CD4-positive, alpha-beta T cell treated with Interleukin-1 beta for 1 hour (primary cell): ENCODE measurements at places on chromosomes 1 and 21.

- no peak for DNase-seq
Measured at GRCh38 chr1:112583366-112583765, 35.6 kb downstream of the ST7L start.

- no peak for DNase-seq
Measured at GRCh38 chr1:32966900-32967299, 2.3 kb upstream of the RNF19B start.

GRCh38 chr1:236659792-236660587 lies 26.3 kb upstream of the ACTN2 start:
- no peak for DNase-seq

GRCh38 chr1:204126956-204127355 lies 24.9 kb downstream of the ETNK2 start:
- no peak for DNase-seq

GRCh38 chr1:42723511-42723910 lies 16.5 kb downstream of the CLDN19 start:
- DNase-seq, result no peak

DNA sequence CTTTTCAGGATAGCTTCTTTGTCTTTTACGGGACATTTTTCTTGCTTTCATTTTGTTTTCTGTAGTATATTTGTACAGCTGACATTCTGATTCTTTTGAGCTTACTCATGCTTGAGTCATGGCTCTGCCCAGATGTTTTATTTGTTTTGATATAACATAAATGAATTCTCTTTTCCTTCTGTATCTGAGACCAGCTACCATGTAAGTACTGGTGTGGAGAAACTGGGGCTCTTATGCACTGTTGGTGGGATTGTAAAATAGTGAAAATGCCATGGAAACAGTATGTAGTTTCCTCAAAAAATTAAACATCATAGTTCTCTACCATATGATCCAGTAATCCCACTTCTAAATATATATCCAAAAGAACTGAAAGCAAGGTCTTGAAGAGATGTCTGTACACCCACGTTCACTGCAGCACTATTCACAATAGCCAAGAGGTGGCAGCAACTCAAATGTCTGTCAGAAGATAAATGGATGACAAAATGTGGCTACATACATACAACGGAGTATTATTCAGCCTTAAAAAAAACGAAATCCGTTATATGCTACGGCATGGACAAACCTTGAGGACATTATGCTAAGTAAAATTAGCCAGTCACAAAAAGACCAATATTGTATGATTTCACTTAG lies 61.4 kb downstream of the EIF2B3 start:
- no peak for DNase-seq

- no peak for DNase-seq
Measured at GRCh38 chr1:100717218-100717617, 2.3 kb upstream of the VCAM1 start.

DNA sequence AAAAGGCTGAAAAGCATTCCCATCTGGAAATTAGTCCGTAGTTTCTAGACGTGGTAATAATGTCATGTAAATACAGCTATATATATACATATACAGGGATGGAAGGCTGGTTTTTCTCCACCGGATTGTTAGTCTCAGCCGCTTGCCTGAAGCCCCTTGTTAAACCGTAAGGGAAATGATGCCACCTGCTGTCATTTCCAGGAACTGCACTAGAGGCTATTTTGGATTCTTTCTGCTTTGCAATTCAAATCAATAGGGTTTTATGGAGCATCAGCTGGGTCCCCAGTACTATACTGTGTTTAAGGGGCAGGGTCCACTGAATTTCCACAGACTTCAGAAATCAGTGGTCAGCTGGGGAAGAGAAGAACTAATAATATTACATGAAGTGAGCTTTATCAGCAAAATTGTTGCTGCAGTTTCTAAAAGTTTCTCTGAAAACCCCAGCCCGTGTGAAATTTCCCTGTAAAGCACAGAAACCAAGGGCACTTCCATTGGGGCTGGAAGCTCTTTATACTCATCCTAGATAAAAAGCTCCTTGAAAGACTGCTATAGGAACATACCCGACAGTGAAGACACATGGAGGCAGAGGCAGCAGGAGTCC lies 33.8 kb upstream of the MPZL1 start:
- peak; percentile 71 for DNase-seq

GRCh38 chr1:245301921-245302320 lies 147.1 kb downstream of the KIF26B start:
- no peak for DNase-seq

- DNase-seq, result peak; percentile 63
Measured at GRCh38 chr1:10510520-10511493, 36.1 kb downstream of the PEX14 start.

DNA sequence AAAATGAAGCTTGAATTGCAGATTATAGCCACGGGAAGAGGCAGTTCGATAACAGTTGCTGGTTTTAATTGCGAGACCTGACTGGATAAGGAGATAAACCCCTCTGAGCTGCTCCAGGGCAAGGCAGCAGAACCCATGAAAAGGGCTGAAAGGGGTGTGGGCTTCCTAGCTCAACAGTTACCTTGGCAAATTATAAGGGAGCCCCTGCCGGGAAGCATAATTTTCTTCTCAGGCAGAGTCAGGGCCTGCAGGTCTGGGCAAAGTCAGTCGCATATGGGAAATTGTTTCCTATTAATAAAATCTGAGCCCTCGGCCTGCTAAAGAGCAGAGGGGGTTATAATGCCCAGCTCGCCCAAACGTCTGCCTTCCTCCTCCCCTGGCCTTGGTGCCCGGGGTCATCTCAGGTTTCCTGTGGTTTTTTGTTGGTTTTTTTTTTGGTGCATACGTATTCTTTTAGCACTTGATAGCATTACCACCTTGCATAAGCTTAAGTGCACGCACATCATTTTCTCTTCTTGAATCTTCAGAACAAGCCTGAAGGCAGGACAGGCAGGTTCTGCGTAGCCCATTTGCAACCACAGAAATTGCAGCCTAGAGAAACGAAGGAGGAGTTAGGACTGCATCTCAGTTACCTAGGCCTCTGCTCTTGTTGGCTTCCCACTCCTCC lies 33.9 kb upstream of the SELENON start:
- DNase-seq, result no peak

GRCh38 chr1:8597455-8597854 lies 220.0 kb downstream of the RERE start:
- no peak for DNase-seq

DNA sequence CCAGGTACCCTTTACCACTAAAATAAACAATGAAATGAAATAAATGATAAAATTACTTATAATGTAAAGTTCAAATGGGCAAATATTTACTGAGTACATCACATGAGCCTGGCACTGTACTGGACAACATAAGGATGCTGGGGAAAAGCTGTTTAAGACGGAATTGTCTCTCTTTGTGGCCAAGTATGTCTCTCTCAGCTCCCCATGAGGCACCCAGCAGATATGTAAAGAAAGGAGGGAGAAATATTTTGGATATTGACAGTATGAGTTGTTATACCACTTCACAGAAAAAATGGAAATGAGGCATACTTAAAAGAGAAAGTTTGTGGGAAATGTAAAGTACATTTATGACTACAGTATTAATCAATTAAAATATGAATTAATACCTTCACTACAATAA lies 1.0 kb upstream of the TNFSF4 start:
- DNase-seq, result no peak

DNA sequence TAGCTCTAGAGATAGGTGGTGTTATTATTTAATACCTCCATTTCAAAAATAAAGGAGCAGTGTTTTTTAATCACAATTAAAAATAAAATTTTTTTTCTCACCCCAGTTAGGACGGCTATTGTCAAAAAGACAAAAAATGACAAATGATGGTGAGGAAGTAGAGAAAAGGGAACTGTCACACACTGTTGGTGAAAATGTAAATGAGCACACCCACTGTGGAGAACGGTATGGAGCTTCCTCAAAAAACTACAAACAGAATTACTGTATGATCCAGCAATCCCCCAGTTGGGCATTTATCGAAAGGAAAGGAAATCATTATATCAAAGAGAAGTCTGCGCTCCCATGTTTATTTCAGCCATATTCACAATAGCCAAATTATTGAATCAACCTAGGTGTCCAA lies 148.7 kb upstream of the NR5A2 start:
- DNase-seq, result no peak

- no peak for DNase-seq
Measured at GRCh38 chr21:20856926-20857325, 141.3 kb upstream of the NCAM2 start.

DNA sequence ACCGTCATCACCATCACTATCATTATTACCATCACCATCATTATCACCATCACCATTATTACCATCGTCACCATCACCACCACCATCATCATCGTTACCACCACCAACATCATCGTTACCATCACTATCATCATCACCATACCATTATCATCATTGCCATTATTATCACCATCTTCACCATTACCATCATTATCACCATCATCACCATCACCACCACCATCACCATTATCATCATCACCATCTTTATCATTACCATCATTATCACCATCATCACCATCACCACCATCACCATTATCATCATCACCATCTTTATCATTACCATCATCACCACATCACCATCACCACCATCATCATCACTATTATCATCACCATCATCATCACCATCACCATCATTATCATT lies 112.9 kb downstream of the AJAP1 start:
- DNase-seq, result no peak

- no peak for DNase-seq
Measured at GRCh38 chr21:44324106-44324853, 14.9 kb downstream of the CFAP410 start.

DNA sequence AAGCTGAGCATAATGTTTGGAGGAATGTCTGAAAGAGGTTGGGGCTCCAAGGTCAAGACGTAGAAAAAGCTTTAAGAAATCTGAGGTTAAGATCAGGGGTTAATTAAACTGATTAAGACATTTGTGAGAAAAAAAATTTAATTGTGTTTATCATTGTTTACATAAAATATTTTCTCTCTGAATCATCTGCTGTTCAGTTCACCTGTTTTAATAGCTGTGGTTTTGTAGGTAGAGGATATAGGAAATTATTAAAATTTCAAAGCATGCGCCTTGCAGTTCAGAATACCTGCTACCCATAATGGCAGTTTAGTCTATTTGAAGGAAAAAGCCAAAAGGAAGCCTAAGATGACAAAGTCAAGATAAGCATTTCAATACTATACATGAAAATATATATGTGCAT lies 153.2 kb downstream of the SPATA46 start:
- DNase-seq, result no peak

GRCh38 chr1:89068291-89068690 lies 3.3 kb upstream of the GBP1 start:
- DNase-seq, result no peak

DNA sequence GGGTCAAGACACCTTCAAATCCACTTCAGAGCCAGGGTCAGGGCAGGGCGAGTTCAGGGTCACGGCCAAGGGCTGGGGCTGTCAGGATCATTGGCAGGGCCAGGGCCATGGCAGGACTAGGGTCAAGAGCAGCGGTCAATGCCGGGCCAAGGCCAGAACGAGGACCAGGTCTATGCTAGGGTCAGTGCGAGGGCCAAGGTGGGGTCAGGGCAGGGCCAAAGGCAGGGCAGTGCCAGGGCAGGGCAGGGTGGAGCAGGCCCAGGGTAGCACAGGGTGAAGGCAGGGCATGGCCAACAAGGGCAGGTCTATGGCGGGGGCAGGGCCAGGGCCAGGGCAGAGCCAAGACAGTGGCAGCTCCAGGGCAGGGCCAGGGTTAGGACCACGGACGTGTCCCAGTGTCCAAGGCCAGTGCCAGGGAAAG lies 154.0 kb downstream of the LIPI start:
- DNase-seq, result no peak

DNA sequence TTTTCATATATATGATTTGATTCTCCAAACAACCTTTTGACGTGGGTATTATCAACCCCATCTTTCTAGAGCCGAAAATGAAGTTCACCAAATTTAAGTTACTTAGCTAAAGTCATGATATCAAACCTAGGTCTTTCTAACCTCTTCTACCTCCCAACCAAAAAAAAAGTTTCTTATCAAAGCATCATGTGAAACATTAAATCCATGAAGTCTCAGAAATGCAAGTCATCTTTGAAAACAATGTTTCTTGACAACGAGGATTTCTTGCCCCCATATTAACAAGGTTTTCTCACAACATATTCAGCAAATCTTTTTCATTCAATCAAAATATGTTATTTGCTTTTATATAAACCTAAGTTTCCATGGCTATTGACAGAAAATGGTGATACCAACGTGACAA lies 306.3 kb downstream of the SMYD3 start:
- no peak for DNase-seq

GRCh38 chr1:55639051-55639450 lies 423.9 kb upstream of the USP24 start:
- DNase-seq, result no peak
